ENCODE measurements at places on chromosomes 1 and 21. TPM values are rescaled to one million over a fixed set of nuclear protein-coding genes. Genes with fewer than 3 reads are reported as not detected.

GRCh38 chr1:154797175-154797574, 72.9 kb downstream of the KCNN3 start:
- DNase-seq: no peak

DNA sequence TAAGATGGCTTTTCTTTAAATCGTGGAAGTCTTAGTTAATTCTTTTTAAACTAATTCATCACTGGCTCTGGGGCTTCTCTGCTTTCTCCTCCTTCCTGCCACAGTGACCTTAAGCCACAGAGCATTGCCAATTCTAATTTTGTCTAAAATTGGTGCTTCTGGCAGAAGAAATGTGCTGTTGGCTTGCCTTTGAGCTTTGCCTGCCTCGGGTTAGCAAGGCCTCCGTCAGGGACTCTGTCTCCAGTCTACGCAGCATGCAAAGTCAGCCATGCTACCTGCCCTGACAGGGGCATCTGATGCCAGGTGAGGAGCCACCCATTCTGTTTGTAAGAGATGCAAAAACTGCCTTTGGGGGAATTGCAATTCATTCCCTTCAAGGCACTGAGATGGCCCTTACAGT, 25.2 kb downstream of the CLDN14 start:
- DNase-seq: no peak

GRCh38 chr1:94606471-94606870, 64.9 kb upstream of the F3 start:
- no peak for DNase-seq

- peak; percentile 62 for DNase-seq
These were observed 20.7 kb downstream of the ECE1 start for GRCh38 chr1:21269461-21270085.

DNA sequence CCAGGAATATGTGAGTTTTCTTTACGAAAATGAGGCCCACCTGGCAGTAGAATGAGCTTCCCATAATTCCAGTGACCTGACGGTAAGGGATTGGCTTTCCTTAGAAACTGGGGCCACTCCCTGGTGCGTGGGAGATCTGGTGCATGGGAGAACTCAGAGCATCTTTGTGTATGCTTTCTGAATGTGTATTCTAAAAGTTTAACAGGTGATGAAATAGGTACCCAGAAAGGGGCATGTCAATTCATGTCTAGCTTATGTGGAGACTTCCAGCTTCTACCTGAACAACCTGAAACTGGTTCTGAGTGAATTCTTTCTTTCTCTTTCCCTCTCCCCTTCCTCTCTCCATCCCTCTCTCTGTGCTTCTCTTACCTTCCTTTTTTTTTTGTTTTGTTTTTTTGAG, 15.2 kb upstream of the FCRLA start:
- DNase-seq: no peak

- no peak for DNase-seq
These were observed 10.6 kb upstream of the KCNE2 start for GRCh38 chr21:34353182-34353581.

DISP3 gene
- total RNA-seq: under 0.01 TPM
